Foreskin keratinocyte (primary cell): ENCODE measurements at places on chromosomes 7 and 10.
A peak's percentile ranks its signal among the peaks of the same experiment; 100 is the strongest.

GRCh38 chr10:58064714-58065528 is 202.8 kb downstream of the IPMK start:
- DNase-seq = no peak

DNA sequence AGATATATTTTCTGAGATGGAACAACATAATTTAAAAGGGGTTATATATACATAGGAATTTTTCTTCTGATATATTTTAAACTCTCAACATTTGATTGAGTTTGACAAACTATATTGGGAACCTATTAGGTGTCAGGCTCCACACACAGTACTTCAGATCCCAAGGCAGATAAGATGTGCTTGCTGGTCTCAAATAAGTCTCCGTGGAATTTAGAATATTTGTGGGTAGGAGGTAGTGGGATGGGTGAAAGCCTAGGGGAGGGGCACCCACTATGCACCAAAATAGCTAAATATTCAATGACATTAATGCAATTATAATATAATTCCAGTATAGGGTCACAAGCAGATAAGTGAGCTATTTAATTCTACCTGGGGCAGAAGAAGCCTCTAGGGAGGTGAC is 81.5 kb downstream of the ARL4A start:
- DNase-seq = no peak

- DNase-seq = no peak
Observed at GRCh38 chr7:78852951-78853350, 600.5 kb downstream of the MAGI2 start.

DNA sequence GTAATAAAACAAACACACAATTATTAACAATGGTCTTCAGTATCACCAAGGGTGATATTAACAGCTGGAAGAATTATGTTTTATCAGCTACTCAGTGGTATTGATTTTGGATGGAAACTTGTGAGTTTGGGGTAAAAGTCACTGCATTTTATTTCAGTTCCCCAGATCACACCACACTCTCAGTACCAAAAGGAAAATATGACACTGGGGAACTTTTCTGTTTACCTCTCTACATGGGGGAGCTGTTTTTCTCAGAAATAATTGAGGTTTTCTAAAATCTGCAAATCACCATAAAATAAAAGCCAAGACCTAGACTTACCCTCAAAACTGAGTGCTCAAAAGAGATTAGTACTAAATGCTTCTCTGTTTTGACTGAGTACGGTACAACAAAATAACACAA is 98.6 kb upstream of the FEZF1 start:
- DNase-seq = no peak

DNA sequence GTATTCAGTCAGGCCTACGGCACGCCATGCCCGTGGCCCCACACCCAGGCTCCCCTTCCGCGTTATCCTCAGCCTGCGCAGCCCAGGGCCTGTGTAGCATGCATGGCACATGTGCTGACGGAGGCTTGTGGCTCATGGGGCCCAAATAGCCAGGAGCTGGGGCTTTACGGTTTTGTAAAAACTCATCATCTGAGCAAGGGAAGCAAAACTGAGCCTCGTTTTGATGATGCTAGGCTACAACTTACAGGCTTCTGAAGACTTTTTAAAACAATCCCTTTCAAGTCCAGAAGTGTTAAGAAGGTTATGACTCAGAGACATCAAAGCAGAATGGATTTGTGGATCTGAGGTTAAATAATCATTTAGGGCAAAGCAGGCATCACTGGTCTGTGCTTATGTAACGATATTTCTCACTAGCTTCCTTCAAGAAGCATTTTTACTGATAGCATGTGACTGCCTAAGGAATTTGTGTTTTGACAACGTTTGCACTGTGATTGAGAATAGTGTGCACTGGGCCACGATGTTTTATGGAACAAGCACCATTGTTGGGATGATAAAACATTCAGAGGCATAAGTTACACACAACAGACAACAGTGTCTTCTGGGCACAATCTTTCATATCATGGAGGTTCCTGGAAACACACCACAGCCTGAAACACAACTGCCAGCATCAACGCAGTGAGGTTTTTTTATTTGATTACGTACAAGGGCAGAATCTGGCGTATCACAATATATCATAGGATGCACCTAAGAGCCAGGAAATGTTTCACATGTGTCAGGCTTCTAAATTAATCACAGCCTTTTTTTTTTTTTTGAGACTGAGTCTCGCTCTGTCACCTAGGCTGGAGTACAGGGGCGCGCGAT is 274.3 kb downstream of the CCDC3 start:
- DNase-seq = no peak

DNA sequence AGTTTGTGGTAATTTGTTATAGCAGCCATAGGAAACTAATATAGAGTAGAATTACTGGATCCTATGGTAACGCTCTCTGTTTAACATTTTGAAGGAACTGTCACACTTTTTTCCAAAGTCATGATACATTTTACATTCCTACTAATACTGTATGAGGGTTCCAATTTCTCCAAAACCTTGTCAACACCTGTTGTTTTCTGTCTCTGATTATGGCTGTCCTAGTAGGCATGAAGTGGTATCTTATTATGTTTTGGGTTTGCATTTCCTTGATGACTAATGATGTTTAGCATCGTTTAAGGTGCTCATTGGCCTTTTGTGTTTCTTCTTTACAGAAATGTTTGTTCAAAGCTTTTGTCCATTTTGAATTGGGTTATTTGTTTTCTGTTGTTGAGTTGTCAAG is 69.6 kb downstream of the VPS50 start:
- no peak for DNase-seq

DNA sequence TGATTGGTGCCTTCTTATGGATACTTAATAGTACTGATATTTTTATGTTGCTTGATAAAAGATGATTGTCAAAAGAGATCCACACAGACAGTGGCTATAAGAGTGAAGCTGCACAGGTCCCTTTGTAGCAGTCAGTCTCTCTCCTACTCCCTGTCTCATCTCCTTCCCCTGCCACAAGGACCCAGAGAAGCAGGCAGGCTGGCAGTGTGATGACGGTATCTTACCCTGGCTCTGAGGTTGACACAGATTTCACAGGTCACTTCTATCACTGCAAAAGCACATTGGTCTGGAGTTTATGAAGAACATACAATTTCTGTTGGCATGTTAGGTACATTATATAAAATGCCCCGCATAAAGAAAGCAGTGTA is 64.4 kb upstream of the AHR start:
- DNase-seq = no peak

DNA sequence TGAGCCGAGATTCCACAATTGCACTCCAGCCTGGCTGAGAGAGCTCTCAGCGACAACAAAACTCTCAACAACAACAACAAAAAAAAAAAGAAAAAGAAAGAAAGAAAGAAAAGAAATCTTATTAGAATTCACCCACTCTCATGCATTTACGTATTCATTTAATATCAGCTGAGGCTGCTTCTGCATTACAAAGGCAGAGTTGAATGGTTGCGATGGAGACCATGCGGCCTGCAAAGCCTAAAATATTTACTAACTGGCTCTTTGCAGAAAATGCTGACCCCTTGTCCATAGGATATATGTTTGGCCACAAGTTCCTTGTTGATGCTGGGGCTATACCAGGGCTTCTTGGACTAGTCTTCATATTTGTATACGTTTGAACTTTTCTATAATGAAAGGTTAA is 109.4 kb downstream of the SPDYE5 start:
- no peak for DNase-seq

GRCh38 chr10:97025613-97026242 is 160.0 kb downstream of the SLIT1 start:
- no peak for DNase-seq

DNA sequence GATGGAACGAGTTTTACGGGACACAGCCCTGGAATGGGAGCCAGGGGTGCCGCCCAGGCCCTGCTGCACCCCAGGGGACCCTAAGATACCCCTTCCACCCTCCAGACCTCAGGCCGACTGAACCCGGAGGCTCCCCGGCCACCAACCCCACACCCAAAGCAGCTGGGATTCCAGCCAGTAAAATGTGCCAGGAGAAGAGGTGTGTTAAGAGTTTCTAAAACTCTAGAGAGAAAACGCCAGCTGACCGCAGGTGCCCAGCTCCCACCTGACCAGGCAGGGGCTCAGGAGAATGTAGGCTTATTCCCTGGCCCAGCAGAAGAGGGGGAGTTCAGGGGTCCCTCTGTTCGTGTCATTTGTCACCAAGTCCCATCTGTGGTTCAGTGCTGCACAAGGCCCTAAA is 17.5 kb downstream of the NUDT1 start:
- no peak for DNase-seq

DNA sequence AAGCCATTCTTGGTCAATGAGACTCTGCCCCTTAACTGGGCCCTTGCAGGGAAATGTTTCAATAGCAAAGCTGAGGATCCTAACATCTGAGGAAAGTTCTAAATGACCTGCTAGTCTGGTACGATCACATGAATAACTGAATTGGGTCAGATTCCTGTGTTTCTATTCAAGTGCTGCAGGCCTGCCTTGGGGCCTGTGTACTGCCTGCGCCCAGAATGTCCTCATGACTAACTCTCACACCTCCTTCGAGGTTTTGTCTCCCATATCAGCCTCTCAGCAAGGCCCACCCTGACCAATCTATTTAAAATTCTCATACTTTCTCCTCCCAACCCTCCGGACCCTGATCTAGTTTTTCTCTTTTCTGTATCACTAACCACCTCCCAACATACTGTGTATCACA is 4.4 kb downstream of the JAZF1 start:
- DNase-seq = no peak

- DNase-seq = peak; percentile 73
Observed at GRCh38 chr10:3774814-3775695, 10.0 kb downstream of the KLF6 start.

GRCh38 chr7:24974026-24974832 is 5.7 kb downstream of the OSBPL3 start:
- no peak for DNase-seq
